Hippocampal formation (tissue), 2 donors: ENCODE measurements at places on chromosomes 7 and 10.

- DNase-seq = no peak
These were observed 65.8 kb downstream of the RAB18 start for GRCh38 chr10:27569946-27570345.

DNA sequence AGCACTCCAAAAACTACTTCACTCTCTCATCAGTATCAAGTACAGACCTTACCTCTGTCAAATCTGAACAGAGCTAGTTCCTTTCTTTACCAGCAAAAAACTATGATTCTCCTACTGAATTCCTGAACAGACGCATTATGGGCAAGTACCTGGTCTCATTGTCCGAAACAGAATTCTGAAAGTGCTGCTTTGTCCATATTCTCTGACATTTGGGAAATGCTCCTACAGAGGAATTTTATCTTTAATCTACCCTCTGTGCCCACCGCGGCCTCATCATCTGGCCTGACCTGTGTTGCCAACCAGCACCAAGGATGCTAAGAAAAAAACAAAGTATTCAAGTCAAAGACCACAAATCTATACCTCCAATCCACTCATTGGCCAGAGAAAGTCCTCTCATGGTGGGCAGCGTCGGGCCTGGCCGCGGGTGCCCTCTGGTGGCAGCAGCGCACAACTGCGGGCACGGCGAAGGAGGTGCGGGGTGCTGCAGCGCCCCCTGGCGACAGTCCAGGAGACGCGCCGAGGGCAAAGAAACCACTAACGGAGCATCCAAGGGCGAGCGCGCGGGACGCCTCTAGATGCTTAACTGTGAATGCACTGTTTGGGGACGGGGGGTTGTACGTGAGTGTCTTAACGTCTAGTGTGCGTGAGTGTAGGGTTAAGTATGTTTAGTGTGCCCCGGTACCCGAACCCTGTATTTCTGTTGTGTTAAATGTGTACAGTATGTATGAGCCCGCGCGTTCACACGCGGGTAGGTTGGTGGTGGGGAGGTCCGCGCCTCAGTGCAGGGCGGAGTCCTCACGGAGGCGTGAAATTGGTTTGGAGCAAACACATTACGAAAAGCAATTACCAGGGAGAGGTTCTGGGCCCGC, 5.0 kb upstream of the GBX1 start:
- DNase-seq = peak; percentile 72

DNA sequence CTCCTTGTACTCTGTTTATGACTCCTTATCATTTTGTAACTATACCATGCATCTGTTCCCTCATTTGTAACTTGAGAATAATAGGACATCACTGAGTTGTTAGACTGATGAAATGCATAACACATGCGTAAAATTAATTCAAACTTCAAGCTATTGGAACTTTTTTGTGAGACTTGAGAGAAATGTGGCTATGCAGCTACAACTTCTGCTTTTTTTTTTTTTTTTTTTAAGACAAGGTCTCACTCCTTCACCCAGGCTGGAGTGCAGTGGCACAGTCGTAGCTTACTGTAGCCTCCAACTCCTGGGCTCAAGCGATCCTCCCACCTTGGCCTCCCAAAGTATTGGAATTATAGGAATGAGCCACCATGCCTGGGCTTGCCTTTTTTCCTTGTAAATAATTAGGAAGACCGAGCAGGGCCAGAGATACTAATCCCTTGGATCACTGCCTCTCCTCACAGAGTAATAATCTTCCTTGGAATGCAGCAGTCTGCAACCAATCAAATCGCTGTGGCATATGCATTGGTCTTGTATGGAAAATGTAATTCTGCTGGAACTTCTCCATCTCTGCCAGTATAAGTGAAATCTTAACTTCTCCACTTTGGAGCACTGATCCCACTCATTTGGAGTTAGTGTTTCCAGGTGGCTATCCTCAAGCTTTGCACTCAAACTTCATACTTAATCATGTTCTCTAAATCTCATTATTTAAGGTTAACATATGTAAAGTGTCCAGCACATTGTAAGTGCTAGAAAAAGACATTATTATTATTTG, 2.0 kb upstream of the PANK1 start:
- no peak for DNase-seq

GRCh38 chr7:17690030-17690429, 250.3 kb downstream of the SNX13 start:
- no peak for DNase-seq

DNA sequence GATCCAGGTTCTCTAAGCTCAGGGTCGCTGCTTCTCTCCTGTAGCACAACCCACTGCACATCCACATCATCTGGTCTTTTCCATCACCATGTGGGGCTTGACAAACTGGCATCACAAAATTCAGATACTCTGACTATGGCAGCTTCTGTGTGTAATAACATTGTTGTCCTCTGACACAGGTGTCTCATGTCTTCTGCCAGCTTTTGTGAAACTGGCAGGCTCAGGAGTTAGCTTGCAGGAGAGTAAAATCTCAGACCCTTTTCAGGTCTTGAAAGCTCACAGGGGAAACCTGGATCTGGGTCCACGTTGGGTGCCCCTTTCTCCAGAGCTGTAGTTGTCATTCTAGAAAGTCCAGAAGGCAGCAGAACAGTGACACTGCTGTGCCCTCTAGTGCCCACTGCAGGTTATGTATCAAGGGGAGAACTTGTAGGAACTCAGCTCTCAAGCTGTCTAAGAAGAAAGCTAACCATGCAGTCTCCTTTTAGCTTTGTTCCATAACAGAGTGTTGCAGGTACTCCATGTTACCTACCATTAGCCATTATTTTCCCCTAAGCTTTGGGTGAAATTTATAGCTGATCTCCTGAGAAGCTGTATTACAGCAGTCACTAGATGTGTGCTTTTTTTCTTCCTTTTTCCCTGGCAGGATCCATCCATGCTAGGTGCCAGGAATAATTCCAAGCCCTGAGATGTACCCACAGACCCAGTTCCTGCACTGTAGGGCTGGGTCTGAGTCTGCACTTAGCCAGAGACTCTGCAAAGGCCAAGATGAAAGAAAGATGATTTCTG, 102.7 kb downstream of the ZNF248 start:
- DNase-seq = peak; percentile 39

DNA sequence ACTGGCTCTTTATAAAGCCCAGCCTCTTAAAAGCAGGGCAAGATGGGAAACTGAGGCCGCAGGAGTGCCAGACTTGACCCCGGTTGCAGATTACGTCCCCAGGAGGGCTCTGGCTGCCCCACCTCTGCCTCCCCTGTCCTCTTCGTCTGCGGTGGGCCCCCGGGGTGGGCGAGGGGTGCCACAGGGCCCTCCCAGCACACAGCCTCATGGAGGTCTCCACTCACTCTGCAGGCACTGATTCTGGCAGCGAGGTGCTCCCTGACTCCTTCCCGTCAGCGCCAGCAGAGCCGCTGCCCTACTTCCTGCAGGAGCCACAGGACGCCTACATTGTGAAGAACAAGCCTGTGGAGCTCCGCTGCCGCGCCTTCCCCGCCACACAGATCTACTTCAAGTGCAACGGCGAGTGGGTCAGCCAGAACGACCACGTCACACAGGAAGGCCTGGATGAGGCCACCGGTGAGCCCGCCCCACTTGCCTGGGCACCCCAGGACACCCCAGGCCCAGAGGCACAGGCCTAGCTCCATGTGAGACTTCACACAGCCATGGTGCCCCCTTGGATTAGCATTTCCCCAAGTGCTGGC, 39.4 kb upstream of the SLC29A3 start:
- DNase-seq = no peak

- DNase-seq = peak; percentile 36
These were observed 551 bp downstream of the IFIT1 start for GRCh38 chr10:89392974-89393373.

DNA sequence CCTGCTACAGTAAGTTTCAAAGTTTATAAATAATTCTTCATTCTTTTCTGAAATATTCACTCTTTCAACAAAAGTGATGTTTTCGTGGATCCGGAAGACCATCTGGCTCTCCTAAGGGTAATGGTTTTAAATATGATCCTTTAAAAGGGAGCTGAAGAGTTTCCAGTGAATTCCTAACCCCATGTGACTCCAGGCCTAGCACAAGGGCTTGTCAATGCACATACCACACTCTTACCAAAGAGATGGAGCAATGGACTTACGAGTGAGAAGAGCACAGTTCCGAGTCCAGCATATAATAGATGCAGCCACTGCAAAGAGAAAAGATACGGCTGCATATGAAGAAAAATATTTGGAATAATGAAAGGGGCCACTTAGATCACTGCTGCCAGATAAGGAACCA, 32.1 kb upstream of the GATAD1 start:
- no peak for DNase-seq

DNA sequence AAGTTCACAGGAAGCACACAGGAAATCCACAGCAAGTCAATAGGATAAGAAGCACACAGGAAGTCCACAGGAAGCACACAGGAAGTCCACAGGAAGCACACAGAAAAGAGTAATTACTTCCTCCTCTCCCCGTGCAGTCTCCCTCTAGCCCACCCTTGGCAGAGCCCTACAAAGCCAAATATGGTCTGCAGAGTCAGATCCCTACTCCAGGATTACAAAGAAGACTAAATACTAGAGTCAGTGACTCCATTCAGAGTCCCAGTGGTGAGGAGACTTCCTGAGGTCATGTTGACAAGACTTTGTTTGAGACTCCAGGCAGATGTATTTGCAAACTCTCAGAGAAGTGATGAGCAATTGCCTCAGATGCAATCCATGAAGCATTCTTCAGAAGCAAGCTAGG, 398.6 kb upstream of the AUTS2 start:
- no peak for DNase-seq

GRCh38 chr7:144835155-144835611, 670 bp downstream of the TPK1 start:
- peak; percentile 62 for DNase-seq

GRCh38 chr7:95776561-95777185, 4.3 kb downstream of the DYNC1I1 start:
- DNase-seq = no peak

GRCh38 chr10:103847346-103847745, 8.0 kb downstream of the SH3PXD2A start:
- DNase-seq = no peak

DNA sequence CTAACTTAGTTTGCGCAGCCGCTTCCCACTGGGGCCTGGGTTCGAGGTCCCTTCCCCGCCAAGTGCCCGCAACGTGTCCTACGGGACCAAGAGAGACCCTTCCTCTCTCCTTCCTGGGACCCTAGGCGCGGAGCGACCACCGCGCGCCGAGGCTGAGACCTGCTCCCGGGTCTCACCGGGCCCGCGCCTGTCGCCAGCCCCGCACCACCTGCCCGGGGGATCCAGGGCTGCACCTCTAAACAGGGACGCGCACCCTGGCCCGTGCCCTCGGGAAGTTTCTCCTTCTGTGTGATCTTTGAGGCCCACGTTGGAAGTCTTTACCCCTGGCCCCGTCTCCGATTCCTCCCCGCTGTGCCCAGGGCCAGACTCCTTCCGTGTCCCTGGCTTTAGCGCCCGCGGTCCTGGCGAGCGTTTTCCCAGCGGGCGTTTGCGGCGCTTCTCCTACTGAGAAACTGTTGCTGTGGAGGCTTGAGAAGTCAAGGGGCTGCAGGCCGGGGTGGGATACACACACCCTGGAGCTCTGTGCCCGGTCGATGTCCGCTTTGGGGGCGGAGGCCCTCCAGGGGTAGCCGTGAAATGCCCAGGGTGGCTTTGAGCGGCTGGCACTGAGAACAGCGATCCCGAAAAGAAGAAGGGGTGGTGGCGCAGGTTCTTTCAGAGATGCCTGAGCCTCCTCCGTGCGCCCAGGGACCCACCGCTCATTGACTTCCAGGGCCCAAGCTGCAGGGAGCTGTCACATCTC, 575 bp downstream of the PLPP4 start:
- no peak for DNase-seq

GRCh38 chr7:23242321-23242720, 4.3 kb upstream of the GPNMB start:
- no peak for DNase-seq

- DNase-seq = peak; percentile 40
These were observed 171.3 kb downstream of the MAGI2 start for GRCh38 chr7:79282070-79282694.

GRCh38 chr10:70566515-70567290, 35.8 kb downstream of the PRF1 start:
- no peak for DNase-seq

GRCh38 chr7:76225379-76225778, 23.7 kb downstream of the SRRM3 start:
- no peak for DNase-seq

DNA sequence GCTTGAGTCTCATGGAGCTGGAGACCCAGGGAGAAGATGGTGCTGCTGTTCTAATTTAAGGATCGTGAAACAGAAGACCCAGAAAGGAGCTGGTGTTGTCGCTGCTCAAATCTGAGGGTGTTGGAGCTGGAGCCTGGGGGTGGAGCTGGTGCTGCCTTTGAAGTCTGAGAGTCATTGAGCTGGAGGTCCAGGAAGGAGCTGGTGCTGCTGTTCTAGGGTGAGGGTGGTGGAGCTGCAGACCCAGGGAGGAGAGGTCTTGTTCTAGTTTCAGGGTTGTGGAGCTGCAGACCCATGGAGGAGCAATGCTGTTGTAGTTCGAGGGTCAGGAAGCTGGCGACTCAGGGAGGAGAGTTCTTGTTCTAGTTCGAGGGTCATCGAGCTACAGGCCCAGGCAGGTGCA, 84.1 kb upstream of the ZNF479 start:
- DNase-seq = no peak

DNA sequence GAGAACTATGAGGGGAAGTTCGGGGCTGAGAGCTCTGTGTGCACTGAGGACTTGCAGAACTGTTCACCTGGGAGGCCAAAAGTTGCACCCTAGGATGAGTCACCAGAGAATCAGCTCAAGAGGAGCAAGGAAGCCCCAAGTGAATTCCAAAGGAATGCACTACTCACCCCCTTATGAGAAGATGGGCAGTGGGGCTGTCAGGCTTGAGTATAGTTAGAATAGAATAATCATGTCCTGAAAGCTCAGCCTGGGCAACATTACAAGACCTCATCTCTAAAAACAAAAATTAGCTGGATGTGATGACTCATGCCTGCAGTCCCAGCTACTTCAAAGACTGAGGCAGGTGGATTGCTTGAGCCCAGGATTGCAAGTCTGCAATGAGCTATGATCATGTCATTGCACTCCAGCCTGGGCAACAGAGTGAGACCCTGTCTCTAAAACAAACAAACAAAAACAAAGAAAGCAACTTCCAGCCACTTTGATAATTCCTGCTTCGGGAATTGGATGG, 30.0 kb downstream of the MAP3K8 start:
- no peak for DNase-seq

DNA sequence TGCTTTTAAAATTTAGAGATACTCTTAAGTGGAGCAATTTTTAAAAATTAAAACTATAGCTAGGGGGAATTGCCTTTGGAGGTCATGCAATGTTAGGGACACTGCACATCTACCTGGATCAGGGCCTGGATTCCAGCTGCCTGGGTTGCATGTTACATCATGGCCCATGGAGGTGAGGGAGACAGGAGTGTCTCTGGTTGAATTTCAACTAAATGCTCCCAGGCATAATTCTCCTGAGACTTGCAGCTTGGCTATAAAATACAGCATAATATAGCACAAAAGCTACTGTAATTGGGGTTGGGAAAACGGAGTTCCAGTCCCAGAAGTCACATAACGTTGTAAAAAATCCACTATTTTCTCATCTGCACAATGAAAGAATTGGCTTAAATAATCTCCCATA, 782.5 kb downstream of the LRMDA start:
- DNase-seq = no peak

GRCh38 chr7:51040787-51041186, 258.1 kb upstream of the GRB10 start:
- DNase-seq = no peak
